COR-L47 (cell line): ENCODE measurements at places on chromosomes 6 and 20.
A peak's percentile ranks its signal among the peaks of the same experiment; 100 is the strongest.

DNA sequence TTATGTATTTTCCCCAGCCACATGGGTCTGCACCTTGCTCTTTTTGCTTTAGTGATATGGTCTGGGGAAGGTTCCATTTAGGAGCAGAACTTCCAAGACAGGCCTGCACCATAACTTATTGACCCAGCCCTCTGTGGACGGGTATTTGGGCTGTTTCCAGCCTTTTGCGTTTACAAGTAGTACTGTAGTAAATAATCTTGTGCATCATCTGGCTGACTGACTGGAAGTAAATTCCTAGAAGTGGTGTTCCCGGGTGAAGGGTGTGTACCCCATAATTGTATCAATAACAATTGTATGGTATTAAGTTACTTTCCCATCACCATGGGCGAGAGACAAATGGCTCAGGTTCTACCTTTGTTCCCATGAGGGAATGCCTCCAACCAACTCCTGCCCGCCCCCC is 31.6 kb downstream of the SPDEF start:
- DNase-seq = no peak

DNA sequence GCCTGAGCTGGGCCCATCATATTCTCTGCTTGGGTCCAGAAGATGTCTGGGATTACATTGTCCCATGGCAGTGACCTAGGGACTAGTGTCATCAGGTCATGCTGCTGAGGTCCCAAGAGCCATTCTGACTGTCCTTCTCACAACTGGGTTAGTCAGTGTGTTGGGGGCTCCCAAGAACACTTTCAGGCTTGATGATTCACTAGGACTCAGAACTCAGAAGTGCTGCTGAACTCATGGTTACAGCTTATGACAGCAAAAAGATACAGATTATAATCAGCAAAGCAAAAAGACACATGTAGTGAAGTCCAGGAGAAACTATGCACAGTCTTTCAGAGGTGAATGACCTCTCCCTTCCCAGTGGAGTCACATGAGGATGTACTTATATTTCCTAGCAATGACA is 107.8 kb downstream of the SYNE1 start:
- no peak for DNase-seq

DNA sequence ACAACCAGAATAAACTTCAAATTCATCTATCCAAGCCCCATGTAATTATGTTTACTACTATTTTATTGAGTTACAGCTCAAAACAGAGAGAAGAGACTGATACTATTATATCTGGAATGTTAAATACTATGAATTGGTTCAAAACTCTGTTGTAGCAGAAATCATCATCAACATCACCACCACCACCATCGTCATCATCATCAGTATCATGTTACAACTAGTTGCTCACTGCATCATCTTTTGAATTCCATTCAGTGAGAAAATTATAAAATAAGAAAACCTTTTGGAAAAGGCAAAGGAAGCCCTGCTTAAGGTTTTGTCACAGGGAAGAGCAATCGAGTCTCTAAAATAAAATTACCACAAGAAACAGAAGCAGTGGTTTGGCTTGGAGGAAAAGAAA is 36.2 kb upstream of the THEMIS start:
- DNase-seq = no peak

- DNase-seq = no peak
Measured at GRCh38 chr6:139271056-139271455, 20.7 kb downstream of the TXLNB start.

DNA sequence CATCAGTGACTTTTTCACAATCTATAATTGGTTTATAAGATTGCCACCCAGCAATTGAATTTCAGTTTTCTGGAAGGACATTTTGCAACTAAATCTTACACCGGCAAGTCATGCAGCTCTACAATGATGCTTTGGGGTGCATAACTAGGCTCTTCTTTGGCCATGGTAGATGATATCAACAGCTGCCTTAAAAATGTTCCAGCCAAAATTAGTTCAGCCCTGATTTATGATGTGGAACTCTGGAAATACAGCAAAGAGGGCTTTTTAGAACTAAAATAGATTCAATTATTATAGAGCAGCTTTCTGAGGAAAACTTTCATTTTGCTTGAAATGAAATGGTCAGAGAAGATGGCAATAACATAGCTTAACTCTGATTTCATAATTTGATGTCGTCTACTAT is 18.4 kb upstream of the MCM9 start:
- no peak for DNase-seq

DNA sequence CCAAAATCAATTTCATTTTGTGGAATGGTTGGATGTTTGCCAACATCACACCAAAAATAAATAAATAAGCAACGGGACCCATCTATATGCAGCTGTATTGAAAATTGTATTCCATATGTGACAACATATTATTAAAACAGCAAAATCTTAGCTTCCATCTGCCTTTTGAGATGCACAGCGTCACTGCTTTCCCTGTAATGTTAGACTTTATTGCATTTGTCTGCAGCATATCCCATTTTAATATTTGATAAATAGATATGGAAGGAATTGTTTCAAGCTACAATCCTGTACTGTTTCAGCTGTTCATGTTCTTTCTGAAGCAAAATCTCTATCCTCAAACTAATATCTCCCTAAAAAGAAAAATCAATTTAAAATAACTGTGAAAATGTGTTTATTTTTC is 509.1 kb downstream of the PKHD1 start:
- DNase-seq = no peak

- DNase-seq = no peak
Measured at GRCh38 chr6:47598367-47598766, 100.0 kb upstream of the ADGRF4 start.

- no peak for DNase-seq
Measured at GRCh38 chr6:166586424-166587156, at the start of gene RAMACL. RAMACL (minus strand) TSS chr6:166586678; CDS start chr6:166586477, 201 bp downstream.

DNA sequence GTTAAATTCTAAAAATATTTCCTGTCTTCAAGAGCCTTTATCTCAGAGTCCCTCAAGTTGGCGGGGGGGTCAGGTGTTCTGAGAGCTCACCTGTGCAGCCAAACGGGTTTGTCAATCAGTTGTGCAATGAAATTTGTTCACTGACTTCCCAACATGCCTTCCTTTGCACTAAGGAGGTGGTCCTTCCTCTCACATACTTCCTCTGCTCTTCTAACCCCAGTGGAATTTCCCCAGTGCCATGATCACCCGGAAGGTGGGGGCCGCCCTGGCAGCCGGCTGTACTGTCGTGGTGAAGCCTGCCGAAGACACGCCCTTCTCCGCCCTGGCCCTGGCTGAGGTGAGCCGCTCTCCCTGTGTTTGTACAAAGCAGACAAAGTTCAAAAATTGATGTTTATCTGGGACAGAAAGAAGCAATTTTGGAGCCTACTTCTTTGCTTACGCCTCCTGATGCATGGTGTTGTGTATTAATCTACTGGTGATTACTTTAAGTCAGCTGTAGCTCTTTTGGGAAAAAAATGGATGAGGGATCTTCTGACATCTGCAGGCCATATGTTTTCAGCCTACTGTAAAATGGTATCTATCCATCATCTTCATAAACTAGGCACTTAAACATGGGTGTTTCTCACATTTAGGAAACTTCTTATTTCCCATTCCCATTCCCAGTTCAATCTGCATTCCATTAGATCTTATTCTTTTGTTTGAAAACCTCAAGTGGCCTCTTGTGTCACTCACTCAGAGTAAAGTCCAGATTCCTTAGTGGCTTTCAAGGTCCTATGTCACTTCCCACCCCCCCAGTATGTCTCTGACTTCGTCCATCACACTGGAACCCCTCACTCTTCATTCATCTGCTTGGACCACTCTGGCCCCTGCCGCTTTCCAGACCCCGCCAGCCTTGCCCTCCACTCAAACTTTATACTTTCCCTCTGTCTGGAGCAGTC is 10.1 kb downstream of the ALDH5A1 start:
- no peak for DNase-seq

DNA sequence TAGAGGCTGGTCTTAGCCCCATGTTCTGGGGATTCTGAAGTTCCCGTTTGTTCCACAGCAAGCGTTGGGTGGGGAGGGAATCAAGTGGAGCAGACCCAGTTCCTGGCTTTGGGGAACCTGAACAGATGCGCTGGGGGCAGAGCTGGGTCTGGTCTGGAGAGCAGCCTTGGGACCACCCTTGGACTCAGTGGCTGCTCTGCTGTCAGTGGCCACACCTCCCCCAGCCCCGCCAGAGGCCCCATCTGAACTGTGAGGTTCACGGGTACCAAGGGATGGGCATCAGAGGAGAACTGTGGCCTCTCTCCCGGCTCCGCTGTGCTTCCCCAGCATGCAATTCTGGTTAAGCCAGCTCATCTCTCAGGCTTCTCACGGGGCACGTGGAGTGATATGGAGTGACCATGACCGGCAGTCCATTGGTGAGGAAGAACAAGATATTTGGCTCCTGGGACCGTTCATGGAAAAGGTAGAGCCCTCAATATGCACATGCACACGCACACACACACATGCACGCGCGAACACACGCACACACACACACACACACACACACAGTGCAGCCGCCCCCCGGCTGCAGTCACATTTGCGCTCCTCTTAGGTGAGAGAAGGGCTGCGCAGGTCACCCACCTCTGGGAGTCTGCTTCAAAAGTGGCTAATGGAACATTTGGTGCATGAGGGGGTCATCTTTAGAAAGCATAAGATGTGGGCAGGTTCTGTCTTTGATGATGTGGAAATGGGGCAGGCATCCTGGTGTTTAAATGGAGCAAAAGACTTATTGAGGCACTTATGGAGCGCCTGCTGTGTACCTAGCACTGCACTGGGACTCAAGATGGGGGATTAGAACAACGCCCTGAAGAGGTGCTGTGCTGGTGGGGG is 6.0 kb downstream of the DLGAP4 start:
- DNase-seq = no peak

DNA sequence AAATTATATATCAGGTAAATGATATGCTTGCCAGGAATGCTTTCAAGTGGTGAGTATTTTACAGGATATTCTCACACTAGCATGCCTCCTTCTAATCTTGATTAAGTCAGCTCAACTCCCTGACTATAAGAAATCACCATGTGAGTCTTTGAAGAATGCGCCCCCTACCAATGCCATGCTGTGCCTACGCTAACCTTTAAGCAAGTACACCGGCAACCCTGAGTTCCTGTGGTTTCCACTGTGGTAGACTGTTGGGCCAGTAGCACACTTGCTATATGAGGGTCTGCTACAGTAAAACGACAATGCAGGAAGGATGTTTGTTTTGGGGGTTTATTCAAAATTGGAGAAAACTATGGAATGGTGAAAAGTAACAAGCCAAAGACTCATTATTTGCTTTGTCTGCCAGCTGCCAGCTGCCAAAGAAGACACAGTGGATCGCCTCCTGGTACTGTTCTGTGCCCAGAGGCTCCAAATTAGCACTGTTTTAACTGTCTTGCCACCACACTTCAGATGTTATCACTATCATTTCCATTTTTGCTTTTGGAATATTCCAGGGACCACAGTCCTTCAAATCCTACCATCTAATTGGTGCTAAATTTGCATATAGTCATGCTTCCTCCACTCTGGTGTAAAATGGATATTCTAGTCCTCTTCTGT is 333.5 kb downstream of the RNGTT start:
- peak; percentile 59 for DNase-seq

DNA sequence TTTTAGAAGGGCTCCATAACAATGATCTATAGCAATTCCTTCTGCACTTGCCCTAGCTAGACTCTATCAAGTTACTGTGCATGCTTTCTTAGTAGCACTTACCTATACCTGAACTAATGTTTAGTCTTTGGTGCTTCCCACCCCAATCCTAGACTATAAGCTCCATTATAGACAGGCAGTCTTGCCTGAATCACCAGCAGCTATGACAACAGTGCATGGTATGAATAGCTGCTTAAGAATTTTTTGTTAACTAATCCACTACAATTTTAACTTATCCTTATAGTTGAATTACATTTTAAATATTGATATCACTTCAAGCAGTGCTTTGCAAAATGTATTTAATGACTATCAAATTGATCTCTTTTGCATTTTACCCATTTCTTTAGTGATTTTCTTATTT is 164.3 kb downstream of the RPS12 start:
- DNase-seq = no peak

GRCh38 chr6:17741507-17741906 is 34.8 kb upstream of the NUP153 start:
- no peak for DNase-seq

DNA sequence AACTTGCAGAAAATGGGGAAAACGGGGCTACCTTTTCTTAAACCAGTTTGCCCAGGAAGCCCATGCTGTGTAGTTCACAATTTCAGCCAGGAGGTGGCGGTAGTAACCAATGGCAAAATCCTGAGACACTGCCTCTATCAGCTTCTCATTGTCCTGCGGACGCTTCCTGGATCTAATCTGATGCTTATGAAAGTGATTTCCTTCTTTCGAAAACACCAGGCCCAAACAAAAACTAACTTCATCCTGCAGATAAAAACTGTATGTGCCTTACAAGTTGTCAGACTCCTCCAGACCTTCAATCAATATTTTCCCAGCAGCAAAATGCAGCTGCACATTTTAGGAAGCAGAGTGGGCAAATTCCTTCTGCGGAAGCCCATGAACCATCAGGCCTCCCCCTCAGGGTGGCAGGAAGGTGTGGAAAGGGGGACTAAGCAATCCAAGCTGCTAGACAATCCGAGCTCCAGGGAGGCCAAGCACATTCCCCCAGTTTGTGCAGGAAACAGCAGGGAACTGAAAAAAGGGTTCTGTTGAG is 88.5 kb downstream of the LY86 start:
- peak; percentile 68 for DNase-seq

DNA sequence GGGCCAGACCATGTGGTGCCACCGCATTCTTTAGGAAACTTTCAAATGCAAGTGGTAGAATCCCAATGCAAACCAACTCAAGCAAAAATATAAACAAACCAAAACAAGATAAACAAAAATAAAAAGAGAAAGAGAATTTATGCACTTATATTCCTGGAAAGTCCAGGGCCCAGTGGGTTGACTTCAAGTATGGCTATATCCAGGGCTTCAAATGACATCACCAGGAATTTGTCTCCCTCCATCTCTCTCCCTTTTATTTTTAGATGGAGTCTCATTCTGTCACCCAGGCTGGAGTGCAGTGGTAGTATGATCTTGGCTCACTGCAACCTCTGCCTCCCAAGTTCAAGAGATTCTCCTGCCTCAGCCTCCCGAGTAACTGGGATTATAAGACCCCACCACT is 56.1 kb upstream of the PNRC1 start:
- no peak for DNase-seq

GRCh38 chr6:5099537-5099936 is 14.4 kb downstream of the PPP1R3G start:
- DNase-seq = no peak

DNA sequence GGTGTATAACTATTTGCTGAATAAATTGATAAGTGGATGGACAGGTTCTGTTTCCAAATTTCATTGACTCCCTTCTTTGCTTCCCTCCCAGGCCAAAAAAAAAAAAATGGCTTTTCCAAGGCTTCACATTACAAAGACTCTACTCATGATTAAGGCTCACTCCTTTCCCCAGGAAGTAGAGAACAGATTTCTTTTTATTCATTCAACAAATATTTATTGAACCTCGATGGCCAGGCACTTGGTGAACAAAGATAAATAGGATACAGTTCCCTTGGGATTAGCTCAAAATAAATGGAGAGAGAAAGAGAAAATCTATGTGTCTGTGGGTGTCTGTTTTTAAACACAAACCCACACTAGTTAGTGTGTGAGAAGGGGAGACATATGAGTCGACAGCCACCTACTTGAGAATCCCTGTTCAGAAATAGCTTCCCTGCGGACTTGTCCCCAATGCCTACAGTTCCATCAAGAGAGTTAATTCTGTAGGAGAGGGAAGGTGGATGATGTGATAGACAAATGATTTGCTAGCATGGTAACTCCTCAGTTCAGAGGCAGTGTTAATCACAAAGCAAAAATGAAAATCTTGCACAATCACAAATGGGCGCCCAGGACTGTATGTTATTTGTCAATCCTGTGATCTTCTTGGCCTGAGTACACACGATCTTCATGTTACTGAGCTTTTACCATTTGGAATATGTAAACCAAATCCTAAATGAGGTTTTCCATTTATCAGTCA is 20.3 kb downstream of the TRAF3IP2 start:
- no peak for DNase-seq
